ENCODE measurements at places on chromosomes 3 and 15.

DNA sequence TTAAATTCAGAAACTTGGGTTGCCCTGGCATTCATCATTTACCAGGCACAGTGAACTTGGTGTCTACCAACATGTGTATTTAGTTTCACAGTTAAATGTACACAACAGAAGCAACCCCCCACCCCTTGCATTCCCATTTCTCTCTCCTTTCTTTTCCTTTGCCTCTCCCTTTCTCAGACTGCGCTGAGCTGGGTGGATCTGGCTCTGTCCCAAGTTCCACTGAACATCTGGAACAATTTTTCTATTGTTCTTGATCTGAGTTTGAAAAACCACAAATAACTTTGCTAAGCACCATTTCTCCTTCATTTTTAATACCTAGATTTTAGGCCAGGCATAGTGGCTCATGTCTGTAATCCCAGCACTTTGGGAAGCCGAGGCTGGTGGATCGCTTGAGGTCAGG, 242.2 kb downstream of the ABHD5 start:
- no peak for DNase-seq

DNA sequence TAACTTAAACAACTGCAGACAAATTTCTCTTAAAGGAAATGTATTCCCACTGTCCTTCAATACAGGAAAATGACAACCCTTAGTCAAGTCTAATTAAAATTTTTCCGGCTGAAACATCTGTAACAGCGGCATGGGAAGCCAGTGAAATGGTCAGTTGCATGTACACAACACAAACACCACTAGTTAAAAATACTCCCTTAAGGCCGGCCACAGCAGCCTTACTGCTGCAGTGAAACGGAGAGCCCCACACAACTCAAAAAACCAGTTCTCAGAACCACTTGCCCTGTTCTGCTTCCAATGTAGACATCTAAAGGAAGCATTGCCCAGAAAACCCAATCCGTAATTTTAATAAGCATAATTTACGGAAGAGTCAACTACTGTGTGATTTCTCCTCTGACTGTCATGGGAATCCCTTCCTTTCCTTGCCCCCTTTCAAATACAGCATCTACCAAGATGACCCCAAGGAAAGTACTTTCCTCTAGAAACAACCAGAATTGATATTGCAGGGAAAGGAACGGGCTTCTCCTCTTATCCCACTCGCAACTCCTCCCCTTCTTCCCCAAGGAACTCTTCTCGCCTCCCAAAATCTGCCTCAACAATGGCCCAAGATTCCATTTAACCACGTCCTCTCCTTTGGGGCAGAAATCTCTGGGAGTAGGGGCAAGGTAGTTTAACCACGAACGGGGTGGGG, 1.6 kb downstream of the FBN1 start:
- DNase-seq, result no peak

- DNase-seq, result no peak
Observed at GRCh38 chr15:62407962-62408361, 242.9 kb upstream of the C2CD4B start.

- no peak for DNase-seq
Observed at GRCh38 chr3:38805765-38806386, 10.1 kb downstream of the SCN10A start.

GRCh38 chr3:21294768-21295167, 456.2 kb downstream of the ZNF385D start:
- no peak for DNase-seq

GRCh38 chr15:73030122-73030679, 22.1 kb upstream of the NEO1 start:
- no peak for DNase-seq

- no peak for DNase-seq
Observed at GRCh38 chr3:55159711-55160110, 231.9 kb upstream of the LRTM1 start.

DNA sequence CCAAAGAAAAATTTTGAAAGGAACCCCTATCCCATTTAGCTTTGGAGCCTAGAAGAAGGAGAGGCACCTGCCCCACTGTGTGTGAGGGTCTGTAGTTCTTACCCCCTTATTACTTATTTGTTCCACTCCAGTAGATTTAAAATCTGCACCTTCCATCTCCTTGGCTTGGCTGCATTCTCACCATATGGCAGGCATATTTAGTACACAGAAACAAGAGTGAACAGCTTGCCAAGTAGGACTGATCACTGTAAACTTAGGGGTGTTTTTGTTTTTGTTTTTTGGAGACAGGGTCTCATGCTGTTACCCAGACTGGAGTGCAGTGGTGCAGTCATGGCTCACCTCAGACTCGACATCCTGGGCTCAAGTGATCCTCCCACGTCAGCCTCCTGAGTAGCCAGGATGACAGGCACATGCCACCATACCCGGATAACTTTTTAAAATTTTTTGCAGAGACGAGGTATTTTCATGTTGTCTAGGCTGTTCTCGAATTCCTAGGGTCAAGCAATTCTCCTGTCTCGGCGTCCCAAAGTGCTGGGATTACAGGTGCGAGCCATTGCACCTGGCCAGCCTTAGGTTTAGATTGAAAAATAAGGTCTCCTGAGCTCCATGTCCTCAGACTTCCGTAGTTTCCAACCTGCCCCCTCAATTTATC, 14.1 kb upstream of the ANXA2 start:
- peak; percentile 45 for DNase-seq

- no peak for DNase-seq
Observed at GRCh38 chr3:127193775-127194174, 844 bp downstream of the PRR23E start.

DNA sequence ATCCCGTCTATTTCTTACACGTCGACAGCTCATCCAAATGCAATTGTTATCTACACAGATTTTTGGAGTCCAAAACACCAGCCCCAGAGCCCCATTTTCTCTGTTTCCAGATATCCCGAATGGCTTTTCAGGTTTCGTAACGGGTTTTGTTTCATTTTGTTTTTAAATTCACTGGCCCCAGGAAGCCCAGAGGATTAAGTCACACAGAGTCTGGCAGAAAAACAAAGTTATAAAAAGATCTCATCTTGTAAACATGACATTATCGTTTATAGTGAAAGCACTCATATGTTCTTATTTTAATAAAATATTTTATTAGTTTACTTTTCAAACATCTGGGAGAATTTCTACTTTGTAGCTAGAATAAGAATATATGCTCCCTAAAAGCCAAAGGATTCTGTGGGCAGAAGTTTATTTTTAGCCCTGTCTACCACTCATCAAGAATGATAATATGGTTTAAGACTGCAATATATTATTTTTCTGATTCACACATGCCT, 149.3 kb upstream of the SLC2A2 start:
- DNase-seq, result no peak

DNA sequence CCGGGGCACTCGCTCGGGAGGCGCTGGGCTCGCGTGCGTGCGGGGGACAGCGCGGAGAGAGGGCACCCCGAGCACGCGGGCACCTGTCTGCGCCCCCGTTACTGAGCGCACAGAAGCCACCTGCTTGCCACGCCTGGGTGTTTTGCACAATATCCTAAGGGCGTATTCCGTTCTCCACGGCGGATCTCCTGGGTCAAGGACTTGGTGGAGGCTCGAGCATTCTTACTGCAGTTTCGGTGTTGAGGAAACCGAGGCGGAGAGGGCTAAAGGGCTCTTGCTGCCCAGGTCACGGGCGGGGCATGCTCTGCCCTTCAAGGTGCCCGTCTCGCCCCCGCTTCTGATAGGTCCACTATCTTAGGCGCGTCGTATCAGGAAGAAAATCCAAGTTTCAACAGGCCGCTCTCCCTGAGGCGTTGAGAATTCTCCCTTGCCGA, 526 bp downstream of the GPD1L start:
- peak; percentile 62 for DNase-seq

DNA sequence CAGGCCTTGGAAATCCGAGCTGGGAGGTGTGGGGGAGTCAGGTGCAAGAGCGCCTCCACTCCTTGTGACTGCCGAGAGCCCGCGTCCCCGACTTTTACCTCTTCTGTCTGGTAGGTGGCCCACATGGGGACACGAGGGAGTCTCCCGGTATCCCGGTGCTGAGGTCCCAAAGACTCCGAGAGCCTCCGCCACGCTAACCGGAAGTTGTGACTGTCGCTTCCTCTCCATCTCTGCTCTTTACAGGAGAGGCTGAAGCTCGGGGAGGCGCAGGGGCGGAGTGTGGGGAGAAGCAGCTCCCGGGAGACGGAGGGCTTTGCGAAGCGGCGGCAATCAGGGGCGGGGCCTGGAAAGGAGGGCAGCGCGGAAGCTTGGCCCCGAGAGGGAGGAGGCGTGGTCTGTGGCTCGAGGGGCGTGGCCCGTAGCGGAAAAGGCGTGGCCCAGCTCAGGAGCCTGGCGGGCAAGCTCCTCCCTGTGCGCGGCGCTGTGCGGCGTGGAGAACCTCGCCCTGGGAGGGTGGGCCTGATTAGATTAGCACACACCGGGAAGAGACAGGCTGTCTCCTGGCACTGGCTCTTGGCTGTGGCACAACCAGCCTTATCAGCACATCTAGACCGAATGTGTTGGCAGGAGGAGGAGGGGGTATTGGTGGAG, 143.9 kb downstream of the GABRB3 start:
- peak; percentile 95 for DNase-seq

DNA sequence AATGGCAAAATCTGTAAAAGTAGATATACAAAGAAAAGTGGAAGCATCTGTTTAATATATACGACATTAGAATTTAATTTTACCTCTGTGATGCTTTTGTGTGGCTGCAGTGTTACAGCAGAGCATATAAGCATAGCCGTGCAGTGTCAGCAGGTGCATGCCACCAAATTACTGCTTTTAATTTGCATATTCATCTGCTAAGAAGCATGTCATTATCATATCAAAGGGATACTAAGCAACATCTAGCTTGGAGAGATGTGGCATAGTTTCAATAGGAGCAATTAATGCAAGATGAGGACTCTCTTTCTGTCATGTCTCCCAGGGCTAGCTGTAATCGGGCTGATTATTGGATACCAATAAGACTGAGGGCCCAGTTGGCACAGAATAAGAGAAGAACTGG, 214.4 kb upstream of the SOX2 start:
- peak; percentile 28 for DNase-seq

GRCh38 chr3:127714125-127714571, 41.4 kb downstream of the ABTB1 start:
- peak; percentile 86 for DNase-seq
